ENCODE measurements at places on chromosomes 13 and 19.

GRCh38 chr13:93244141-93244917, 17.7 kb downstream of the GPC6 start:
- DNase-seq, result no peak

DNA sequence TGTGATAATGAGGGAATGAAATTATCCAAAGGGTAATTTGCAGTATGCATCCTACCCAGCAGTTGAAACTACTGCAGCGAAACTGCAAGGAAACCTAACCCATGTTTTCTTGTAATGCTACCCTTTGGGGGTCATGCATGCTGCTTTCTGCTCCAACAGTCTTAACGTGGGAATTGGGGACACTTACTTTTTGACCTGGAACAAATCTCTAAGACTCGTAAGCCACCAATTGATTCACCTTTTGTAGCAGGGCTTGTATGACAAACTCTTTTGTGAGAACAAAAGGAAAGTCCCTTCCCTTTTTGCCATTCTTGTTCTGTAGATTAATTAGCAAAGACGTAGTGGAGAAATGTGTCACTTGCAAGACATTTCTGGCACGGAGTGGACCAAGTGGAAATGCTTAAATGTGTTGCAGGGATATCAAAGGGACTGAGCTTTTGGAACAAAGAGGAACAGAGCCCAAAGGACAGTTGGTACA, 27.4 kb downstream of the LRCH1 start:
- DNase-seq, result no peak

DNA sequence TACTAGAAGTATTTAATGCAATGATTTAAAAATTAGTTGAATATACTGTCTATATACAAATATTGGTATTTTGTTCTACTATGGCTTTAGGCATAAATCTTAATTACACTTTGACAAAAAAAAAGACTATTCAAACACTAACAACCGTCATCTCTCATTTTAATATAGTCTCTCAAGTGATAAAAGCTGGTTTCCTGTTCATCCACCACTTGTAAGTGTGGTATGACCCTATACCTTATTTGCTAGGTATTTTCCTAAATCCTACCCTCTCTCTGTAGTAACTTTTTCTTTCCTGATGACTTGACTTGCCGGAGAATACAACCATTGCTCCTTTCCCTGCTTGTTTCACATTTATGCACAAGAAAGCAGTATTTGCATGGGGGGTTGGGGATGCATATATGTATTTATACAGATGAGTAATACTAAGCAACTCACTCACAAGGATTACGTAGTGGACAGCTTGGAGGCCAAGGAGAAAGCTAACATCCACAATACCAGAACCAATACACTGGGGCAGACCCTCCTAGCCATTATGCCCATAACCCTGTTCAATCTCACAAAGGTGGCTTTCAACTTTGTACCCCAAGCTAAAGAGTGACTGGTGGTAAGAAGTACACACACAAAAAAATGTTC, 12.7 kb upstream of the EFNB2 start:
- no peak for DNase-seq

GRCh38 chr13:72290962-72291681, 424.1 kb upstream of the DACH1 start:
- DNase-seq, result no peak

GRCh38 chr19:4199699-4200293, 17.3 kb downstream of the ANKRD24 start:
- no peak for DNase-seq

- DNase-seq, result no peak
Observed at GRCh38 chr19:32041681-32042292, 303.6 kb upstream of the ZNF507 start.

DNA sequence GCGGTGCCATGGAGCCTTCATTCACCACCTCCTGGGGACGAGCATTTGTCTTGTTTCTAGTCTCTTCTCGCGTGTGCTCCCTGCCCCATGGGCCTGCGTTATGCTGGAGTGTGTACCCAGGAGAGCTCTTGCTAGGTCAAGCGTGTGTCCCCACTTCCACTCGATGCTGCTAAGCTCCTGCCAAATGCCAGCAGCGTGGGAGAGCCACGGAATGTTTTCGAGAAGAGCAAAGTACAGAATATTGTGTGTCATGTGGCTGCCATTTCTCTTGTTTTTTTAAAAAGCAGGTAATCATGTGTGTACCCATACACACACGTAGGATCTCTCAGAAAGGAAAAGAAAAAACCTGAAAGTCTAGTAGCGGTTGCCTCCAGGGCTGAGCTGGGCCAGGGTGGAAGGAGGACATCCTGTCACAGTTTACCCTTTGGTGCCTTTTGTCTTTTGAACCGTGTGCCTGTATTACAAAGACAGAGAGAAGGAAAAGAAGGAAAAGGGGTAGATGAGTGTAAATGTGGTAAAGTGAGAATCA, 28.6 kb downstream of the PAK4 start:
- no peak for DNase-seq

- peak; percentile 92 for DNase-seq
Observed at GRCh38 chr19:18160971-18161635, 8.1 kb downstream of the PIK3R2 start.

GRCh38 chr13:36431204-36432105, 840 bp upstream of the CCNA1 start:
- DNase-seq, result peak; percentile 41

GRCh38 chr13:19519049-19519448, 42.3 kb downstream of the TPTE2 start:
- DNase-seq, result no peak

DNA sequence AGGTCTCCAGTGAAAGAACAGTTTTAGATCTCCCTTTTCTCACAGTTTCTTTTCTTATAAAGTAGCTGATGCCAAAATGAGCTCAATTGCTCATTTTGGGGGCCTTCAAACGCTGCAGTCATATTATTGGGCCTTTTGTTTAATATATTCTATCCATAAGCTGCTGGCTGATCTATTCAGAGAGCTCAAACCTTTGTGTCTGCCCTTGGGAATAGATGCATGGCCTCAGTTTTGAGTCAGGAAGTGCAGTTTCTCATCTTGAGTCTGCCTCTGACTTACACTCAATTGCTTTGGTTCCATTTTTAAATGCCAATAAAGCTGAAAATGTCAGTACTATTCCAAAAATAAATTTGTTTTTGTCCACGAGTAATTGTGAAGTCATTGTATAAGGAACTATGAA, 468.9 kb downstream of the KLF12 start:
- DNase-seq, result no peak

- DNase-seq, result no peak
Observed at GRCh38 chr13:112875627-112876026, 93.4 kb upstream of the MCF2L start.

DNA sequence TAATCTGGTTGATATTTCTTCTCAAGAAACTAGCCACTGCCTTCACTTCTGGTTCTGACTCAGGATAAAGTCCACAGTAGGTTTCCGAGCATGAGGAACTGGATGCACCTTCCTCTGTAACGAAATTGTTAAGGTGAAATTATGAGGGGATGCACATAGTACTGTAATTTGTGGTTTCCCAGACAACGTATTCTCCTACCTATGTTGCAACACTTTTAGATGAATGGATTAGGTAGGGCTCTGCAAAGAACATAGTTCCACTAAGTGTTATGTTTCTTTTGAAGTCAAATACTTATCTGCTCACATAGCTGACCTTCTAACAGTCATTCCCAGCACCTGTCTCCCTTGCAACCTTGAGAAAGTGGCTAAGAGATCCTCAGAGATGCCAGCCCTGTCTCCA, 5.7 kb upstream of the ZC3H13 start:
- DNase-seq, result no peak

DNA sequence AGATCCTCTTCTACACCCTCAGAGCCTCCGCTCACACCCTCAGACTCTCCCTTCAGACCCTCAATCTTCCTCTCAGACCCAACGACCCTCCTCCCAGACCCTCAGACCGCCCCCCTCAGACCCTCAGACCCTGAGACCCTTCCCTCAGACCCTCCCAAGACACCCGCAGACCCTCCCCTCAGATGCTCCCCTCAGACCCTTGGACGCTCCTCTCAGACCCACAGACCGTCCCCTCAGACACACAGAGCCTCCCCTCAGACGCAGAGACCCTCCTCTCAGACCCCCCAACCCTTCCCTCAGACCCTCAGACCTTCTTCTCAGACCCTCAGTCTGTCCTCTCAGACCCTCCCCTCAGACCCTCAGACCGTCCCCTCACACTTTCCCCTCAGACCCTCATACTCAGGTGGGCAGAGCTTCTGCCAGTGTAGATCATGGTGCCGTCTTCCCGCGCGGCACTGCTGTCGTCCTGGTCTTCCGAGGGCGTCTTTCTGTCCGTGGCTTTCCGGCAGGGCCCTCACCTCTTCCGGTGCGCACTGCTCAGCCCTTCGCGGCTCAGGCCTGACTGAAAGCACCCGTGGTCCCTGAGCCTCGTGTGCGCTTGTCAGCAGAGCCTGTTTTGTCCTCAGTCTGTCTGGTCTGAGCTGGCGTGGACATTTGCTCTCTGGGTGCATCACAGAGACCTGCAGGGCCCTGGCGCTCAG, 18.9 kb upstream of the TFDP1 start:
- DNase-seq, result no peak

DNA sequence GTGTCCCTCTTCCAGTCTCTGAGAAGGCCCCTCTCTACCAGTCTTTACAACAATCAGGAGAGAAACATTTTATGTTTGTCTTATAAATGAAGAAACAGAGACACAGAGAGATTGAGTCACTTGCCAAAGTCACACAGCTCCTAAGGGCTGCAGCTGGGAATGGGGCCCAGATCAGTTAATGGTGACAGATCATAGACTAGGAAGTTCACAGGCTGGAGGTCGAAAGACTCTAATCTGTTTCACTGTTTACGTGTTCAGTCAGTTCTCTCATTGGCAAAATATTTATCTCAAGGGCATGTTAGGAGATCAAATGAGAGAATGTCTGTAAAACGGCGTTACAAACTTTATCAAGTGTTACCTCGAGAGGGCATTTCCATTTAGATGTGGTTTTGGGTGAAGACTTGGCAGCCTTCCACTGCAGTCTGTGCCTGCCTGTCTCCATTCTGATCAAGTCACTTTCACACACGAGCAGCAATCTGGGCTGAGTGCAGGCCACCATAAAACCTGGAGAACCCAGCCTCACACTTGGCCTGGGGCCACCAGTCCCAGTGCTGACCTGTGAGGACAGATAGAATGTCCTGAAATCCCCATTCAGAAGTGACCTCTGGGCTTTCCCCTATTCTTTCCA, 65.1 kb downstream of the SIAH3 start:
- no peak for DNase-seq

DNA sequence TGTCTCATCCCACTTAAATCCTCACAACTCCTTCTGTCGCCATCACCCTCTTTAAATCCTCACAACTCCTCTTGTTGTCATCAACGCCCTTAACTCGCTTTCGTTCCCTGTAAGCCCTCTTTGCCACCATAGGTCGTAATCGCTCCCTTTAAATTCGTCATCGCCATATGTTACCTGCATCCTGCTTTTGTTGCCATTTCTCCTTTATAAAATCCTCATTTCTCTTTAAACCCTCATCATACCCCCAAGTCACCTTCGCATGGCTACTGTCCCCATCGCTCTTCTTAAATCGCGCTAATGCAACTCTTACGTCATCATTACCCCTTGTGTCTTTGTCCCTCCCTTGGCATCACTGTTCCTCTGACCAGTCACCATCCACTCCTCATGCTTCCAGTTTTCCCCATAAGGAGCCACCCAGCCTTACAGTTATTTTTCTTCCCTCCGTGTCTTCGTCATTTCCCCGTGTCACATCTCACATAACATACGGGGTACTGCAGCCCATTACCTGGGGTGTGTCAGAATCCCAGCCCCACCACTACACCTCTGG, 539 bp downstream of the PLD3 start:
- no peak for DNase-seq

GRCh38 chr19:39150235-39150634, 24.6 kb downstream of the PAK4 start:
- DNase-seq, result peak; percentile 27

DNA sequence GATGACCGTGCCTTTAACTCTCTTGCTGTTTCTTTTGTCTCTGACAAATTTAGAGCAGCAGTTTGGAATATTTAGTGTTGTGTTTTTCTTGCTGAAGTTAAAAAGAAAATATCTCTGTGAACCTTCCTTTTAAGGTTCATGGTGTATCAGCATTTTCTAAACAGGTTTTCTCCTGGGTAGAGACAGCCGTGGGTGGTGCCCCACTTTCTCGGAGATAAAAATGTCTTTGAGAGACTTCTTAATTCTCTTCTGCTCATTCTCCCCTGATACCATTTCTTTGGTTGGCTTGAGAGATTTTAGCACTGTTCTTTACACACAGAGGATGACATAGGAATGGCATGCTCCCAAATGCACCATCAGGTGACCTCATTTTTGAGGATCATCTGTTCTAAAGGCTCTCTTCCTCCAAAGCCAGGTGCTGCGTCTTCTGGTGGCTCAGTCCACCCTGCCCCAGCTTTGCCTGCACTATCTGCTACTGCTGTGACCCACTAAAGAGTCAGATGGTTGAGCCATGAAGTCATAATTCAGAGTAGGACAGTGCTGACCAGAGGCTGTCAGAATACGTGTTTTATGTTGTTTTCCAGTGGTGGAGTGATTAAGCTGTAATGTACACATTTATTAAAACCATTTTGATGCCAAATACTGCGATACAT, 90.3 kb upstream of the SLC10A2 start:
- DNase-seq, result no peak

GRCh38 chr19:45879055-45879454, 6.9 kb downstream of the IRF2BP1 start:
- no peak for DNase-seq

DNA sequence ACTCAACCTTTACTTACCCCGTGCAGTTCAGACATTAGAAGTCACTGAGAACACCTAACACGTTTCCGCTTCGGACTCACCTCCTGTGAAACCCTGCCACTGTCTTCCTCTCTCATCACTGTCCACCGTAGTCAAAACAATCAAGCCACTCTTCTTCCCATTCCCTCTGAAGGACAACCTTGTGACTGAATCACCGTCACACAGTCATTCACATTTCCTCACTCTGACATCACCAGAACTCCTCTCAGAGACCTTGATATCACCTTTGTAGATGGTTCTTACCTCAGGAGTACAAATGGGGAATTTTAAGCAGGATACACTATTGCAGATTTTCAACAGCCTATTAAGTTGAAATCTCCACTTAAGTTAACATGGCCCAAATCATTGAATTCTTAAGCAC, 1.3 kb upstream of the KBTBD6 start:
- DNase-seq, result no peak

- no peak for DNase-seq
Observed at GRCh38 chr13:98947925-98948324, 29.9 kb downstream of the DOCK9 start.

DNA sequence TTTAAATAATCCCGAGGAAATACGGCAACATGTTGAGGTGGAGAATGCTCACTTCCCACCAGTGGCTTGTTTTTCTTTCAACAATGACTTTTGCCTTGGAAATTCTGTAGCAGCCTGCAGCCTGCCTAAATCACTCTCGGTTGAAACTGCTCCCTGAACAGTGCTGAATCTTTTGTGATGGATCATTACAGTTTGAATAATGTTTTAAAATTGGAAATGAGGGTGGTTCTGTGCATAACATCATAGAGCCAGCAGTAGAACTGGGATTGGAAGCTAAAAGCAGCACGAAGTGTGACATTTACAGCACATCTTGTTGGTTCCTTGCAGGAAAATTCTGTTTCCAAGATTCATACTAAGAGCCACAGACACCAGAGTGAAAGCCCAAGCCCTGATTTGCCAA, 74.1 kb upstream of the GPR12 start:
- DNase-seq, result no peak

Measured in Right ventricle myocardium inferior (tissue), 1 donor.